ENCODE measurements at places on chromosomes 3 and 15.

- DNase-seq, result no peak
Observed at GRCh38 chr3:30539206-30539605, 67.2 kb upstream of the TGFBR2 start.

DNA sequence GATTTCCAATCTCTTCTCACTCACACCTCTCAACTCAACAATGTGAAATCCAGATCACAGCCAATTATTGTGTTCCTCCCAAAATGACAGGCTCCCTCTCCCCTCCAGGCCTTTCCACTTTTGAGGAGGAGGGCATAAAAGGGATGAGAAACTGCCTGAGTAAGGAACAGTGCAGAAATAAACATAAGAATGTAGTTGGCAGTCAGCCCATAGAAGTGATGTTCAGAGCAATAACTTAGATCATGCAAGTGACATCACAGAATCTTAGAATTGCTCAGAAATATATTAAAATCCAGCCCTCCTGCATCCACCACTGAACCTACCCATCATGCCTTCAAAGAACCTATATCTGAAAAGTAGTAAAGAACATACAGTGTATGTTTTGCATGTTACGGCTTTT lies 299.4 kb upstream of the GADL1 start:
- DNase-seq, result no peak

DNA sequence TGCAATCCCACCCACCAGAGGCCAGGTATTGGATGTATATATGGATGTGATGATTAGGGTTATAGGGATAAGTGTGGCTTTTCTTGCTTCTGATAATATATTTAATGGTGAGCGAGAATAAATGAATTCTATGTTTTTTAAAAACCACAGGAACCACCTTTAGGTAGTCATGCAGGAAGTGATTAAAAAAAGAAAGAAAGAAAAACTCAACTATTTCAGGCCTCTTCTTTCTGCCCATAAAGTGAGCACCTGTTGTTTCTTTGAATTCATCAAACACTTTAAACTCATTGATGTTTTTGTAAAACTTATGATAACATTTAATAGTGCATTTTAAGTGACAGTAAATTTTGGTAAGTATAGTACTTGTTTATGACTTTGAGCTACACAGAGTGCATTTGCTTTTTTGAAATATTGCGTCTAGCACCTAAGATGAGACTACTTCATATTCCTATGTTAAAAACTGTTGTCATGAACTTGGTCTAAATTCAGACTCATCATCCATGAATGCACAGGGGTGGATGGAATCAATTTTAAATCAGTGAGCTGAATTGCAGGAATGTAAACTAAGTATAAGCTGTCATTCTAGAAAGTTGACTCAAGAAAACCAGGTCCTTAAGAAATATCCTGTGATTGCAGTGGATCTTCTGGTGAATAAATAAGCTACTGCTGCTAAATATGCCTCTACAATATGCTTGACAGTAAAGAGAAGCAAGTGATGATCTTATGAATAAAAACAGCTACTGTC lies 764.4 kb upstream of the NECTIN3 start:
- DNase-seq, result no peak

GRCh38 chr3:20563985-20564384 lies 378.0 kb upstream of the SGO1 start:
- DNase-seq, result no peak

- DNase-seq, result no peak
Observed at GRCh38 chr3:12643010-12643380, 20.9 kb downstream of the RAF1 start.

GRCh38 chr3:37387462-37387861 lies 213.1 kb upstream of the LRRFIP2 start:
- DNase-seq, result no peak

DNA sequence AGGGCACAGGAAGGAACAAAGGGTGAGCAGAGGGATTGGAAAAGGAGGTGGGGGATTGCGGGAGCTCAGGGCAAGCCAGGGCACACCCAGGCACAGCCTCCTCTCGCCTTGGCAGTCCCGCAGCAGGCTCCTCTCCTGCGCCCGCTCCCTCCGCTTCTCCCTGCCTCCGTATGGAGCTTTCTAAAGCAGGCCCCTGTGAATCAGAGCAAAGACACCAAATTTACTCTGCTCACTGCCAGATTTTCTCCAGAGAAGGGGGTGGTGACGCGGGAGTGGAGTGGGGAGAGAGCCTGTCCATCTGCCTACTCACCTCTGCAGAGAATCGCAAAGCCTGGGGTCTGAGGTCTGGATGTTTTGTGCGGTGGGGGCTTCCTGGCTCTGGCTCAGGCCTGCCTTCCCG lies 20.0 kb downstream of the ATP2B2 start:
- no peak for DNase-seq

DNA sequence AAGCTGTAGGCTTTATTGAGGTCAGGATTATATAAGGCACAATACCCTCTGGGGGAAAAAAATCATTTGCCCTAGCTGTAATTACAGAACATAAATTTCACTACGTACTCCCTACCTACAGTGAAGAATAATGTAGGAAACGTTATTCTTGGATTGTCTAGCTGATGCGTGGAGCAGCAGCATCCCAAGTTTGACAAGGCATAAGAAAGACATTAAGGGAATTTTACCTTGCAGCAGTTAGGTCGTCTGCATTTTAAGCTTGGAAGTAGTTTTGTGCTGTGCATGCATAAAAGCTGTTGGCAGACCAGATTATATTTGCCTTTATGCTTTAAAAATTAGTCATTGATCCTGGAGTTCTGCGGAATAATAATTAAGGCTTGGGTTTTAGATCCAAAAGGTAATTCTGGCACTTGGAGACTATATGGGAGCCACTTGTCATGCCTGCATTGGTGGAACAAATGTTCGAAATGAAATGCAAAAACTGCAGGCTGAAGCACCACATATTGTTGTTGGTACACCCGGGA lies 2.2 kb downstream of the EIF4A2 start:
- DNase-seq, result no peak

GRCh38 chr3:27200721-27201489 lies 168.3 kb downstream of the NEK10 start:
- DNase-seq, result no peak

DNA sequence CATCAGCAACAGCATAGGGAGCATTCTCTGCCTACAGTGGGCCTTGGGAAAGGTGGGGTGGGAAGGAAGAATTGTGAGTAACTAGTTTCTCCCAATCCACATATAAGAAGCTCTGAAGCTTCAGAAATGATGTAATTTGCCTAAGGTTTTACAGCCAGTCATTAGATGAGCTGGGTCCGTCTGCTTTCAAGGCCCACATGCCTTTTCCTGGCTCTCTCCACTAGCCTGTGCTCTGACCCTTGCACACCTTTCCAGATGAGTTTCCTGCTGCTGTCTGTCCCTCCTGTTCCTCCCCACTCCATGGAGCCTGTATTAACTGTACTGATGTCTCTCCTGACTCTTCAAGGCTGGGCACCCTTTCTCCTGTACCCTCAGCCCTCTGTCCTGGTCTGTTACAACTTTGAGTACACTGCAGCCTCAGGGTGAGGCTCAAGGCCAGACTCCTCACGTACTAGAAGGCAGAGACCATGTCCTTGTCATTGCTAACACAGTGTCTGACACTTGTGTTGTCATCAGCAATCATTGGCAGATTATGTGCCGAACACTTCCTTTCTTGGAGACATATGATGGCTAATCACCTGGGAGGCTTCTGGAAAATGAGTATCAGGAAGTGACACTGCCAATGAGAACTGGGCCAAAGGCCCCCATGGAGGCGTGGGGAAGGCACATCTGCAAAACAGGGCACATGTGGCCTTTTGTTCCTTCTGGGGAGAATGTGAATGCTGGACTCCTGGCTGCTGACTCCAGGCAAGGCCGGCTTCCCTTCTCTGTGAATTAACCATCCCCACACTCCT lies 6.6 kb downstream of the TM6SF1 start:
- DNase-seq, result no peak
